Activated CD4-positive, CD25-positive, alpha-beta regulatory T cell treated with anti-CD3 and anti-CD28 coated beads, Interleukin-2, amount 50 U/mL, for 24 hours (primary cell): ENCODE measurements at places on chromosomes 7 and 10.

GRCh38 chr7:29009947-29010346 lies 51.8 kb upstream of the TRIL start:
- ATAC-seq = no peak

- no peak for ATAC-seq
These were observed 103.2 kb upstream of the GPR26 start for GRCh38 chr10:123562811-123563580.

DNA sequence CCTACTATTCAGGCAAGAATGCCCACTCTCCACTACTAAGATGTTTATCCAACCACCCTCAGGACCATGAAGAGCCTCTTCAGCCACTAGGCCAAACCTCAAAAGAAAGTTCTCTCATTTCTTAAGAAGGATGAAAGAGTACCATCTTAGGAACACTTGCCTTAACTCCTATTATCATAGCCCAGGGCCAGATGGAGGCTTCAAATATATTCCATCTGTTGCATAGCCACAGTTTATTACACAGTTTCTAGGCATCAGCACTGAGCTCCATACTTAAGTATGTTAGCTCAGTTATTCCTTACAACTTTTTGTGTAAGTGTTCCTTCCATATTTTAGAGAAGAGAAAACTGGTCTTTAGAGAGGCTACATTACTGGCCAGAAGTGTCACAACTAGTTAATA lies 37.4 kb upstream of the YAE1 start:
- no peak for ATAC-seq

- ATAC-seq = no peak
These were observed 941.2 kb downstream of the XPNPEP1 start for GRCh38 chr10:108982159-108982558.

GRCh38 chr10:88289342-88289741 lies 293.8 kb downstream of the RNLS start:
- no peak for ATAC-seq

GRCh38 chr7:28957064-28957750 lies 923 bp downstream of the TRIL start:
- ATAC-seq = no peak

- ATAC-seq = no peak
These were observed 14.7 kb upstream of the TMEM236 start for GRCh38 chr10:17737027-17737965.

DNA sequence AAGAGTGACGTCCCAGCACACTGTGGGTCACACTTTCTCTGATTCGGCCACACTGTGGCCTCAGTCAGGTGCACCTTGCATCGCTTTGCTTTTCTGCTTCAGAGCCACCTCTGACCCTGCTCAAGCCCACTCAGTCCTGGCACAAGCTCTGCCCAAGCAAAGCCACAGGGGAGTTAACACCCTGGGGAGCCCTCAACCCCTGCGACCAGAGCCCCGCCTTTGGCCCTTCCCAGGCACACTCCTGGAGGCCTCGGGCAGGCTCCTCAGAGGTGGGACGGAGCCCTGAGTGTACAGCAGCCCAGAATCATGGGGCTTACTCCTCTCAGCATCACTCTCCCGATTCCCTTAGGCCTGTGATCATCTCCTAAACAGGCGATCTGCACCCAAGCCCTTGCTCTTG lies 71.0 kb downstream of the HIPK2 start:
- ATAC-seq = no peak

DNA sequence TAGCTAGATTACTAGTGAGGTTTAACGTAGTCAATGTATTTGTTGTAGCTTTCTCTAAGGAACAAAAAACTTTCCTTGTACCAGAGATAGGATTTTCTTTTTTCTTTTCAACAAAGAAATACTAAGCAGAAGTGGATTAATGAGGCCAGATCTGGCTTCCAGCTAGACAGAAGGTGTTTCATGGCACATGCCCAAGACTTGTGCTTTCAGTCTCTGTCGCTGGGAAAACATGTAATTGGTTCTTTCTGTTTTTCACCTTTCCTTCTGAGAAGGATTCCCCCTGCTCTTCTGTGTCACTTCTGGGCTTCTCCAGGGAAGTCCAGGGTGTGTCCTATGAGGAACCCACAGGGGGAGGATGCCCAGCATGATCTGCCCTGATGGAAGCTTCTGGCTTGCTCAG lies 492.2 kb downstream of the CCSER2 start:
- ATAC-seq = no peak

DNA sequence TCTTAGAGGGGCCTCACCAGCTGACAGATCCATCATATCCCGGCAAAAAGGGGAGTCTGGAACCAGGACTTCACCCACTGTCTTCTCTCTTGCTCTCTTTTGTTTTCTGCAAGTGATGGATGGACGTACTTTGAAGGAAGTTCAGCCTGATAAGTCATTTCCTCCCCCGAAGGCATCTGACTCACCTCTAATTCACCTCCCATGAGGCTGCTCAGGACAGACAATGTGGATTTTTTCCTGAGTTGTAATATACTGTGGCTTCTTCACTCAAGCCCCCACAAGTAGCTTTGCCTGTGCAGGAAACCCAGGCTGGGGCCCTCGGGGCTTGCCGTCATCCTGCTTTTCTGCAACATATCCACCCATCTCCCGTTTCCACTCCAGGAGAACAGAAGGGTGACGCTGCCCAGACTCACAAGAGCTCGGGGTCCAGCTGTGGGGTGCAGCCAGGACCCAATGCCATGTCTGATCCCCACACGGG lies 70.4 kb downstream of the ASB13 start:
- ATAC-seq = peak; percentile 41

DNA sequence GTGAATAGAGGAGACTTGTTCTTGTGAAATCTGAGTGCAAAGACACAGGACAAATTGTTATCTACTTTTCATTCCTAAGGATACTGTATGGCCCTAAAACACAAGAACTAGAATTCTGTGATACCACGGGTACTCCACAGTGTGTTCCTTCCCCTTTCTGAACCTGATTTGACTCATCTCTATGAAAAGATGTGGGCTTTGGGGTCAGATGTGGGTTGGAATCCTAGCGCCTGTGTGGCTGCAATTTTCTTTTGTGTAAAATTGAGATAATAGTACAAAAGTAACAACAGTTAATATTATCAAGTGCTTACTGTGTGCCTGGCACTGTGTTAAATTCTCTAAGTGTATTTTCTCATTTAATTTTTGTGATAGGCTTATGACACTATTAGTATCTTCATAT lies 8.1 kb downstream of the SRGN start:
- ATAC-seq = no peak

DNA sequence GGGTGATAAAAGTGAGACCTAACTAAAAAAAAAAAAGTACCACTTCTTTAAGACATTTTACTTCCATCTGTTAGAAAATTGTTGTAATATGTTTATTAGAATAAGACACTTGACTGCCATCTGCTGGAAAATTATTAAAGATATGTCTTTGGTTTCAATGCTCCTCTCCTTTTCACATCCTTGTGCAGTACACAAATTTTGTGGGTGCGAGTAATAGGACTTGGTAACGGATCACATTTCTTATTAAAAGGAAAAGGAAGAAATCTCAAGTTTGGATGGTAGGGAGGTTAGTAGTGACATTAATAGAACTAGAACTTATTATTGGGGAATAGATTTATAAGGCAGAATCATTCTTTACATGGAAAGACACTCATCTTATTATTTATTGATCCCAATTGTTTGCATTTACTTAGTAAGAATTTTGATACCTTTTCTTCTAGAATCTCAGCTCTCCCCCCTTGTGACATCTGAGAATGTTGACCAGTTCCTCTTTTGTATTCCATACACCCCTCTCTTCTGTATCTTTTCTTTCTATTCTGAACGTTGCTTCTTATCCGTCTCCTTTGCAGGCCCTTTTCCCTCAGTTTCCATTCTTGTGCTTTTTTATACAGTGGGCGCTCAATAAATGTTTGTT lies 43.0 kb upstream of the RPA3 start:
- ATAC-seq = no peak

DNA sequence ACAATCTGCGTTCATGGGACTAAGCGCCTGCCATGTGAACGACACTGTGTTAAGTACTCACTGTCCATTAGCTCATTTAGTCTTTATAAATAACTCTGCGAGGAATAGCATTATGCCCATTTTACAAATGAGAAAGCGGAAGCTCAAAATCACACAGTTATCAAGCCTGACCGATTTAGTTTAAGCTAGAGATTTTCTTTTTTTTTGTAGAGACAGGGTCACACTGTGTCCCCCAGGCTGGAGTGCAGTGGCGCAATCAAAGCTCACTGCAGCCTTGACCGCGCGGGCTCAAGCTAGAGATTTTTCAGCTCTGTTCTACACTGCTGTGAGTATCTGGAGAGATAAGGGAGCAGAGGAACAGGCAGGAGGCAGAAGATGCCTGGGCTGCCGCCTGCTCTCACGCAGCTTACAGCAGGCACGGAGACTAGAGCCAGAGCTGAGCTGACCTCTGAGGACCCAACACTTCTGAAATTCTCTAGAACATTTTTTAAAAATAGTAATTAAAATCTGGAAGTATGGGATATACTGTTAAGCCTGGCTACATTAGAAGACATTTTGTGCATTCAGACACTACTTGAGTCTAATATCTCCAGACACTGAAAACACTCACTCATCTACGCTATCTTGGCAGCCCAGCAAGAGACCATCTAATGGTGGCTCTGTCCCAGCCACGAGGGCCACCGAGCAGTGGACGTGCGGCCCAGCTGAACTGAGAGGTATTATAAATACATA lies 38.7 kb downstream of the GNA12 start:
- ATAC-seq = no peak

GRCh38 chr10:102230861-102231356 lies 4.8 kb downstream of the ELOVL3 start:
- ATAC-seq = no peak

GRCh38 chr7:45975367-45975766 lies 54.3 kb upstream of the IGFBP3 start:
- ATAC-seq = no peak

DNA sequence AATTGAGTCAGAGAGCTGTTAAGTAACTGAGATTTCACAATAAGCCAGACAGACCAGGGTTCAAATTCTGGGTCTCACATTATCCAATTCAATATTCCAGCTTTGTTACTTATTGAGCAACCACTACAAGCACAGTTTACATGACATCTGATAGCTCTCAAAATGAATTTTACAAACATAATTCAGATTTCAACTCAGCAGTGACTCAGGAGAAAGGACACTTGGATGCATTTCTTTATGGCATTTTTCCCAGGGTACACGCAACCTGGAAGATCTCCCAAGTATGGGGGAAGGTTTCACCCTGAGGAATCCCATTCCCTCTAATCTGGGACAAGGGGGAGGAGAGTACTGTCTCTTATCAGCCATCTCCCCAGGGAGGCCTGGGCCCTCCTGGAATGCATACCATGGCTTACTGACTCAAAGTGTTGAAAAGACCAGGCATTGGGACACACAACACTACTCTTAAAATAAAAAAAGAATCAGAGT lies 102.4 kb downstream of the CFTR start:
- no peak for ATAC-seq

- no peak for ATAC-seq
These were observed 470.0 kb downstream of the SUGCT start for GRCh38 chr7:40604601-40605438.

DNA sequence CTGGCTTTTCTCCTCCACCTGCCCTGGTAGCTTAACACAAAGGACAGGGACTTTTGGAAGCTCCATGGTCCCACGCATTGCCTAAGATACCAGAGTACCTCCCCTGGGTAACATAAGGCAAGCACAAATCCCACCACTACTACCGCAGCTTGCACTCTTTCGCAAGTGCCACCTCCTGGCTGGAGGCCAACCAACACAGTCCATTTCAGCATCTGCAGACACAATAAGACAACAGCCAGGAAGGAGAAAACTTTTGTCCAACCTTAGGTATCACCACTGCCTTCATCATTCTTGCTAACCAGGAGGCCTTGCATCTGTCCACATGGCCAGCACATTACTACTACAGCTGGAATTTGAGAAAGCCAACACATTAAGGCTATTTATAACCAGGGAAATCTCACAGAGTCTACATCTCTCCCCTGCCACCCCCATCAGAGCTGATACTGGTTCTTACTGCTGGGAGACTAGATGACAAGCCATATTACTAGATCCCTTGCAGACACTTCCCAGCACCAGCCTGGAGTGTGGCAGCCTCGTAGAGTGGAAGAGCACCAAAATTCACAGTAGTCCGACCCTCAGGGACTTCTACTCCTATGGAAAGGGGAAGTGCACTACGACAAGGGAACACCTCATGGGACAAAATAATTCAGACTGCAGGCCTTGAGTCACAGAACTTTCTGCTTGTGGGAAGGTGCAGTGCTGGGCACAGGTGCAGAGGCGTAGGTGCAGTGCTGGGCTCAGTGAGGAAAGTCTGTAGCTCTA lies 39.8 kb upstream of the CDK13 start:
- no peak for ATAC-seq

- ATAC-seq = no peak
These were observed 203.9 kb downstream of the FRMD4A start for GRCh38 chr10:14126697-14127440.

GRCh38 chr7:102874166-102874829 lies 38.5 kb upstream of the LRRC17 start:
- ATAC-seq = peak; percentile 79

- ATAC-seq = no peak
These were observed 624.7 kb downstream of the KCNMA1 start for GRCh38 chr10:77012812-77013500.

- ATAC-seq = peak; percentile 79
These were observed 38.0 kb upstream of the MKX start for GRCh38 chr10:27783660-27784059.

DNA sequence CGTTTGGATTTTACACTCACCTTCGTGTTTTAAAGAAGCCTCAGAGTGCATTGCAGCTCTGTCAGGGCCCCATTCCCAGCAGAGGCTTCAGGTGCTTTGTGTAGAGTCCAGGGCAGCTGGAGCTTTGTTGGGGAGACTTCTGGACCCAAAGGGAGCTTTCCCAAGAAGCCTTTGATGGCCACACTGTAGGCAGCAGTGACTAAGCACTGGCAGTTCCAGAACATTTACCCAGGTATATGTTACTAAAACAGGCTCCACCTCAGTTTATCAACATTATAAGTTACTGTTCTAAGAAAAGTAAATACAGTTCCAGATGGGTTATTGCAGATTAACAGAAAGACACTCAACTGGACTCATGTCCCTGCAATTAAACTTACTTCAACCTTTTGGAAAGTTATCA lies 66.8 kb downstream of the LANCL2 start:
- ATAC-seq = no peak

- no peak for ATAC-seq
These were observed 121.0 kb downstream of the AKR1D1 start for GRCh38 chr7:138196971-138197896.

- ATAC-seq = no peak
These were observed 243.3 kb upstream of the CDC14C start for GRCh38 chr7:48681006-48681405.

GRCh38 chr10:7000061-7000460 lies 410.8 kb downstream of the SFMBT2 start:
- no peak for ATAC-seq

- no peak for ATAC-seq
These were observed 245.2 kb downstream of the ZMYND11 start for GRCh38 chr10:380313-380940.

GRCh38 chr7:114414156-114415063 lies at the start of gene FOXP2:
Gene FOXP2, plus strand, starts transcription at chr7:114414815. Its CDS starts 11,697 bp downstream, at chr7:114426512.
- ATAC-seq = no peak

DNA sequence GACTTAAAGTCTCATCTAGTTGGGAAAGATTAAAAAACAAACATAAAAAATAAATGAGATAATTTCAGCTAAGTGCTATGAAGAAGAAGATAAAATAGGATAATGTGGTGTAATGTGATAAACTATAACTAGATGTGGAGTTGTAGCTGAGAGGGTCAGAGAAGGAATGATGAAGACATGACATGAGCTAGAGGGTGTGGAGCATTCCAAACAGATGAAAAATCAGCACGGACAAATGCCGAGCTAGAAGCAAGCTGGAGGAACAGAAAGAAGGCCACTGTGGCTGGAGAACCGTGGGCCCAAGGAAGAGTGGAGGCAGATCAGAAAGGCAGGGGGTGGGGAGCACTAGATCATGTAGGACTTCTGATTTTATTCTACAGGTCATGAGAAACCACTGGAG lies 70.6 kb downstream of the CDK6 start:
- ATAC-seq = no peak
